Endothelial cell of umbilical vein (primary cell): ENCODE measurements at places on chromosomes 4 and X. TPM values are rescaled to one million over a fixed set of nuclear protein-coding genes. Genes with fewer than 3 reads are reported as not detected.

- H3K36me3 ChIP-seq = no peaks in the 10 kb centered on the region
- H3K27me3 ChIP-seq = no peaks in the 10 kb centered on the region
- peaks cover 8% of the 10 kb centered on the region for H3K4me1 ChIP-seq
- H3K27ac ChIP-seq = no peak overlapping the region
Observed at GRCh38 chr4:56752985-56753384, 68.5 kb downstream of the SPINK2 start.

DNA sequence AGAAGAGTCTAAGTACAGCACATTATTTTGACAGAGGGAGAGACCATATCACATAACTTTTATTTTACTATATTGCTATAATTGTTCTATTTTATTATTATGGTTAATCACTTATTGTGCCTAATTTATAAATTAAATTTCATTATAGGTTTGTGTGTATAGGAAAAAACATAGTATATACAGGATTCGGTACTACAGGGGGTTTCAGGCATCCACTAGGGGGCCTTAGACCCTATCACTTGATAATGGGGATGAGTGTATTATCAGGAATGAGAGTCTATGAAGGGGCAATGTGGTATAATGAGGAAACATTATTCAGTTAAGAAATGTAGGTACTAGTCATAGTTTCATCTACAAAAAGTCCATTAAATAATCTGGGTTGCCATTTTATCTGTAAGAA is 833.1 kb downstream of the C4orf33 start:
- H3K27ac ChIP-seq = no peak overlapping the region
- no peaks in the 10 kb centered on the region for H3K4me1 ChIP-seq
- no peaks in the 10 kb centered on the region for H3K27me3 ChIP-seq
- H3K36me3 ChIP-seq = no peaks in the 10 kb centered on the region
- no peak overlapping the region for H3K4me3 ChIP-seq

Gene NEIL3
- total RNA-seq = 6.9 and 8.2 TPM in 2 replicates

DNA sequence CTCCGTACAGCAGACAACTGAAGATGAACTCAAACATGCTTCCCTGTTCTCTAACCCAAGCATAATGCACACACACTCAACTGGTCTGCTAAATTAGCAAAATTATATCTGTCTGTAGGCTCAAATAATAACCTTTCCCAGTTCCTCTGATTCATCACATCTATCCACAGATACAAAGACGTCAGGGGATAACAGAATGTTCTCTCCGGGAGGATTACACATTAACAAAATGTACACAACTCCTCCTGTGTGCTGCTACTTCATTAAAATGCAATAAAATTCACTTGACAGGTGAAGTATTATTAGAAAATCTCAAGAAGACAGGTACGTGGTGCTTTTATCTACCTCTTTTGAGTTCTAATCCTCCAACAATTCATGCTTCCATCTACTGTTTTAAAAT is 57.4 kb downstream of the FAT1 start:
- no peak for DNase-seq
- H3K27me3 ChIP-seq = no peaks in the 10 kb centered on the region
- H3K4me1 ChIP-seq = no peaks in the 10 kb centered on the region
- no peaks in the 10 kb centered on the region for H3K36me3 ChIP-seq

DNA sequence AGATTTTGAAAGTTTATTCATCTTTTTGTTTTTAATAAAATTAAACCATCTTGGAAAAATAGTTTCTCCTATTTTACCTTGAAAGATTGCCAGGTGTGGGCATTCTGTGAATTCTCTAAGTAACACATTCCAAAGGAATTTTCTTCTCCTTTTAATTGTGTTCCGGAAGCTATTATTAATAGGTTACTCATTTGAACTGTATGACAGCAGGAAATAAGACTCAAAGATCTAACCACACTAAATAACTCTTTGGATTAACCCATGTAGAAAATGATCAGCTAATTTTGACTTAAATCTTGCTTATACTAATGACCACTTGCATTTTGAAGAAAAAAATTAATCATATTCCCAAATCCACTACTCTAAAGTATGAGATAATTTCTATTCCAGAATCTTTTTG is 17.6 kb upstream of the CCNI start:
- peak; percentile 47 for DNase-seq
- peaks cover 18% of the 10 kb centered on the region for H3K4me1 ChIP-seq
- peak overlapping the region; percentile 61 for H3K27ac ChIP-seq
- no peak overlapping the region for H3K4me3 ChIP-seq
- H3K27me3 ChIP-seq = peaks cover under 1% of the 10 kb centered on the region
- no peaks in the 10 kb centered on the region for H3K36me3 ChIP-seq
